Activated CD4-positive, CD25-positive, alpha-beta regulatory T cell (primary cell): ENCODE measurements at places on chromosomes 7 and 10.
A peak's percentile ranks its signal among the peaks of the same experiment; 100 is the strongest.

GRCh38 chr7:94655126-94655847 is 646 bp downstream of the SGCE start:
- no peak for DNase-seq

GRCh38 chr7:101630591-101630990 is 1.5 kb upstream of the MYL10 start:
- DNase-seq, result no peak

- DNase-seq, result no peak
These were observed 40.7 kb downstream of the MRPL32 start for GRCh38 chr7:42972699-42973500.

DNA sequence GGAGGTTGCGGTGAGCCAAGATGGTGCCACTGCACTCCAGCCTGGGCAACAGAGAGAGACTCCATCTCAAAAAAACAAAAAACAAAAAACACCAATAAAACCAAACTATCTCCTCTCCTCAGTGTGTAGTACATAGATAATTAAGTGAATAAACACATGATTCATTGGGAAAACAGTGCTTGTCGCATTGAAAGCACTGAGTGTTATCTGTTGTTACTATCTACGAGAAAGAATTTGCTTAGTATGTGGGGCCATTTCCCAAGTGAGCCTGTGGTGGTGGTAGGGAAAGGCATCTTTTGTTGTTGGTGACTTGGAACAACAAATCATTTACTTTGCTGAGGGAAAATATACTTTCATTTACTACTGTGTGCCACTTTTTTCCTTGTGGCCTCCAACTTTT is 42.6 kb downstream of the RSBN1L start:
- DNase-seq, result no peak

DNA sequence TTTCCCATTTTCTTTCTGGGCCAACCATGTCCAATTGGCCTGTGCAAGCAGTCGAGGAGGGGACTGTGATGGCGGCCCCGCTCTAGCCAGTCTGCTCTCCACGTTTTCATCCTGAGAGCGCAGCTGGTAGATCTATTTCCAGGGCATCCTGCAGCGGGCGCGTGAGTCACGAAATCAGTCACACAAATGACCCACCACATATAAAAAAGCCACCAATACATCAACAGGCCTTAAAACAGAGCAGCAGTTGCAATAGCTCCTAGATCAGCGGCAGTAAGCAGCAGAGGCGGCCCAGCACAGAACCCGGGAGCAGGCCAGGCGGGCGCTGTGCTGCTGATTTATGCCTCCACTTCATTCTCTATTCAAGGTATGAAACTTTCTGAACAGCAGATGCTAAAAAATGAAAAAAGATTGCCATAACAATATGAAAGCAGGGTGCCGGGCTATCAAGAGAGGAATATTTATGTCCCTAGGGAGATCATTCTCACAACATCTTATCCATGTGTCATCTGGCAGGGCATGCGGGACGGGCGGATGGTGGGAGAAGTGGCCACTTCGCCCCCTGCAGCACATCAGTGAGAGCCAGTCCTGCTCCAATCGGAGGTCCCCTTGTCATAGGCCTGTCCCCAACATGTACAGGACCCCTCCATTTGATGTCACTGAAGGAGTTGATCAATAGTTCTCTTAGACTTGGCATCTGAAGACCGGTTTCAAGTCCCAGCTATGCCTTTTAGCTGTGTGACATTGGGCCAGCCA is 98.0 kb upstream of the GPR26 start:
- DNase-seq, result no peak

- no peak for DNase-seq
These were observed 100.7 kb upstream of the TMEM106B start for GRCh38 chr7:12110425-12110824.

DNA sequence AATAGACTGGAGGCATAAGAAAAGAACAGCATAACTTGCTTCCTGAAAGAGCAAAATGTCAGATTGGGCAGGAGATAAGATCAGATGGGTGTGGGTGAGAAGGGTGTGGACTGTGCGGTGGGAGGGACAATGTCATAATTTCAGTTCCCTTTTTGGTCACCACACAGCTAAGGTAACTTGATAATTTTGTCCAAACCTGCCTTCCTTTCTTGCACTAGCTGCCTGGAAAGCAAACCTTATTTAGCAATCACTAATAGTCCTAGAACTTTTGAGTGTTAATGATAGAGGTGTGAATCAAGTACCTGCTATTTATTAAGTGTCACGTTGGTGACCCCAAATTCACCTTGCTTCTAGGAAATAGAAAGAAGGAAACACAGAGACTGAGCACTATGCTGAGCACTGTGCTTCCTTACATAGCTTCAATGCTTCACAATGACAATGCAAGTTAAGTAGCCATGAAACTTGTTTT is 72.4 kb upstream of the SP4 start:
- DNase-seq, result no peak

DNA sequence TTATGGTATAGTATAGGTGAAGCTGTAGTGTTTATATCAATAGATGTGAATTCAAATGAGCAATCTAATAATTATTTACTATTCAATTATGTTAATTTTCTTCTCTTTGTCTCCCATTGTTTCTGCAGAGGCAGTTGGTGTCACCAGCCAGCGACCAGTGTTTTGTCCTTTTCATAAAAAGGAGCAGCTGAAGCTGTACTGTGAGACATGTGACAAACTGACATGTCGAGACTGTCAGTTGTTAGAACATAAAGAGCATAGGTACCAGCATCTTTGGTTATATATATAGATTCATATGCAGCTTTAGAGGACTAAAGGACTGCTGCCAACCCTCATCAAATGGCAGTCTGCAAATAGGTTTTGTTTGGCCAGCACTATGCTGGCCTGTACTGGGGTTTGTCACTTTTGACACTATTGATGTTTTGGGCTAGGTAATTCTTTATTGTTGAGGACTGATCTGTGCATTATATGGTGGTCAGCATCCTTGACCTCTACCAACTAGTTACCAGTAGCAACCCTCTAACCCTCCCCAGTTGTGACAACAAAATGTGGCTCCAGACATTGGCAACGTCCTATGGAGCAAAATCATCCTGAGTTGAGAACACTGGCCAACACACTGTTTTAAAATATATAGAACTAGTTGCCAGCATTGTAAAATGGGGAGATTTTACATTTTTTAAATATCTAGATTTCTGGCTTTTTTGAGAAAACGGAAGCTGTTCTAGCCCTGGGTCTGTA is 59.2 kb downstream of the TRIM24 start:
- DNase-seq, result no peak

DNA sequence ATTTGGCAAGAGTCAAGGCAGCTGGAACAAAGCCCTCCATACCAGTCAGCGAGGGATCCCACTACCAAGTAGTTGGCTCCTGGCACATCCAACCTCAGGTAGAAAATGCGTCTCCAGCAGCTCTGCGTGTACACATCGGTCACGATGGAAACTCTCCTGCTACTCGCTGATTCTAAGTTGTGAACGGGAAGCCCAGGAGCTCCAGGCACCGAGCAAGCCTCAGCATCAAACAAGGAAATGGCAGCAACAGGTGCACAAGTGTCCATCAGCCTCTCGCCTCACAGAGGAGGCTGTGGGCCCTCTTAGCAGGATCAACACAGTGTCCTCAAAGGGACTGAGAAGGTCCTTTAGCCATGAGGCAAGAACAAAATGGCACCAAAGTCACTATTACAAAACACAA is 127.0 kb downstream of the TCERG1L start:
- no peak for DNase-seq

- no peak for DNase-seq
These were observed 62.1 kb upstream of the SHH start for GRCh38 chr7:155874411-155874810.

GRCh38 chr7:143172354-143172753 is 10.9 kb upstream of the TAS2R39 start:
- no peak for DNase-seq

DNA sequence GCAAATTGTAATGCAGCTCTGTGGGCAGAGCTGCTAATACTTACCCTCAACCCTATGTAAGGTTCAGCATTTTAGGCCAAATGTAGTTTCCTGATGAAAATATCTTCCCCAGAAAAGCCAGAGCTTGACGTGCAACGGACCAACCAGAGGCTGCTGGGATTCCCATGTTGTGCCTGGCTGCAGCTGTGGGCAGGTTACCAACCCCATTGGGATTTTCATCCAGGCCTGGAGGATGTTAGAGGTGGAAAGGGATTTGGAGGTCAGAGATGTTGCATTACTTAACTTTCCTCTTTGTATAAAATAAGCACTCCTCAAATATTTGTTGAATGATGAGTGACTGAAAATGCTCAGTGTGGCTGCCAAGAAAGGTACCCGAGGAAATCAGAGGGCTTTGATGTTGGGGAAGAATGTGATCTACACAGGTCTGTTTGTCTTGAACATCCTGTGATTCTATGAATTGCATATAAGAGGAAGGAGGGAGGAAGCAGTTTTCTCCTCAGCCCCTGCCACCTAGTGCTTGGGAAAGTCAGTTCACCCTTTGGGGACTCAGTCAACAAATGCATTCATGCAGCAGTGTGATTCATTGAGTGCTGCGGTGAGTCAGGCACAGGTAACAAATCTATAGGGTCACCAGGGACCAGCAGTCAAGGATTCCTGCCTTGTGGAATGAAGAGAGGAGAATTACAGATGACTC is 487.2 kb downstream of the RPS24 start:
- no peak for DNase-seq

- no peak for DNase-seq
These were observed 76.0 kb downstream of the GPR141 start for GRCh38 chr7:37759526-37759925.

DNA sequence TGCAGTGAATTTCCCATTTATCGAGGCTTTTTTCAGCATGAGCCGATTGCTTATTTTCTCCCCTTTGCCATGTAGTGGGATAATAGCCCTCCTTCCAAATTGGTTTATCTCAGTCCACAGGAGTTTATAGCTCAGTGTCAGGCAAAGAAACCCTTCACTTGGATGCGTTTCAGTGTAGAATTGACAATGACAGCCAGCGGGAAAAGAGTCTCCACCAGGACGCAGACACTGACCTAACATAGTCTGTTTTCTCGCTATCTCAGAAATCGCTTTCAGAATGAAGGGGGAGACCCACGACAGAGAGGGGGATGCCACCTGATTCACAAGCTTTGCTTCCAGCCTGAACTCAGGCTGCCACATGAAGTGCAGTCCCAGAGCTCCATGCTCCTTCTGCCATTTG is 43.5 kb upstream of the TCERG1L start:
- DNase-seq, result no peak

DNA sequence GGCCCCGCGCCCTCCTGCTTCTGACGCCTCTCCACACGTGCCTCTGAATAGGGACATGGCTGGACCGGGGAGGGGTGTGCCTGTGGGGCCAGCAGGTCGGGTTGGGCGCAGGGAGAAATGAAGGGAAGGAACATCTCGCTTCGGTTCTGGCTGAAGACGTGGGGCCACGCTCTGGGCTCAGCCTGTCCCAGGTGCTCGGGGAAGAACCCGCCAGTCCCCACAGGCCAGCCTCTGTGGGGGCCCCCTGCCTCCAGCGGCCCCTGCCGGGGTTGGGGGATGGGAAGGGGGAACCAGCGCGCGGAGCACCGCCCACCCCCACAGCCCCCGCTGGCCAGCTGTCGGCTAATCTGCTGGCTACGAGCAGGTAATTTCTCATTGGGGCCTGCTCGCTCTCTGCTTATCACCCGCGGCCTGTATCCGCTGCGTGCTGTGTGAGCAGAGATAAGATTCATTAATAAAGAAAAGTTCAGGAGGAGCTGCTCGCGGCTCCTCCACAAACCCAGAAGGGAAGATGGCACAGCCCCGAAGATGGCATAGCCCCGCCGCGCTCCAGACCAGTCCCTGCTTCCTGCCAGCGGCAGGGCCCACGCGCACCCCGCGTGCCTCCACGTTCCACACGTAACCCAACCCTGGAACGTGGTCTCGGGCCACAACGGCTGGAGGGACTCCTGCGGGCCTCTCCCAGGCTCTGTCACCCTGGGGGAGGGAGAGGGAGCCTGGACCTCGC is 186.2 kb downstream of the ELFN1 start:
- no peak for DNase-seq

- DNase-seq, result peak; percentile 55
These were observed 21.4 kb upstream of the VOPP1 start for GRCh38 chr7:55593515-55594318.

GRCh38 chr10:4851846-4852245 is 25.8 kb downstream of the AKR1E2 start:
- no peak for DNase-seq

- DNase-seq, result no peak
These were observed 134.8 kb downstream of the PCDH15 start for GRCh38 chr10:54666192-54666591.

DNA sequence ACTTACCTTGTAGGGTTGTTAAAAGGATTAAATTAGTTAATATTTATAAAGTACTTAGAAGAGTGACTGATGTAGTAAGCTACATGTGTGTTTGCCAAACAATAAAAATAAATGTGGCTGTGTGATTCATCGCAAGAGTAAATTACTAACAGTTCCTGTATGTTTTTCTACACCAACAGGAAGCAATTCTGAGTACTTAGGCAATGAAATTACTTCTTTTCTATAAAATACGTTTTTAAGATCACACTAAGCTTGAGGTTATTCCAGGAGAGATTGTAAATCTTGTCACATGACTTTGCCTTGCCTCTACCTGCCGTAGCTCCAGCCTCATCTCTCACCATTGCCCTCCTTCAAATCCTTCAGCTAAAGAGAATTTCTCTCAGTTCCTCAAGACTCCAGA is 18.1 kb upstream of the GSTK1 start:
- DNase-seq, result no peak

DNA sequence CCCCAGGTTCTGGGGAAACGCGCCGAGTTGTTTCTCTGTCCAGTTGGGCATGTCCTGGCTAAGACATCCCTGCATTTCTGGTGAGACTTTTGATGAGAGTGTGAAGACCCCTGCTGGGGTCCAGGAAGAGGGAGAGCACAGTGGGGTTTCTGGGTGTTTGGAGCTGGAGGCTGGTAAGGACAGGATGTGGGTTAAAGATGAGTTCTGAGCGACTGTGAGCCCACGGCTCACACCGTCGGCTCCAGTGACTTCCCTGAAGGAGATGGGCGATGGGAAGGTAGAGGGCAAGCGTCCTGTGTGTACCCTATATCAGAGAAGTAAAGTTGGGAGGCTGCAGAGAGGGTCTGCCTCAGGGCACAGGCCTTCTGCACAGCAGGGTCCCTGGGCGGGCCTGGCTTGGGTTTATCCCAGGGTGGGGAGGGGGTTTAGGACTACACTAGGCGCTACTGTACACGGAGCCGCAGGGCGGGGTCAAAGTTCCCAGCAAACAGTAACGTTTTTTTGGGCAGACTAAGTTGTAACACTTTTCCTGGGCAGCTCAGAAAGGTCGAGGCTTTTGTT is 3.6 kb downstream of the EMX2 start:
- DNase-seq, result no peak
